T-helper 2 cell treated with Interferon-gamma antibody and Interleukin-4, amounts not matched to agents 5 μg/mL and 100 μg/mL, for 36 hours (primary cell): ENCODE measurements at places on chromosomes 12 and 14.

GRCh38 chr12:131208425-131208824 lies 254.7 kb downstream of the ADGRD1 start:
- DNase-seq, result no peak

- DNase-seq, result no peak
Observed at GRCh38 chr12:1799051-1799881, 21.1 kb upstream of the LRTM2 start.

DNA sequence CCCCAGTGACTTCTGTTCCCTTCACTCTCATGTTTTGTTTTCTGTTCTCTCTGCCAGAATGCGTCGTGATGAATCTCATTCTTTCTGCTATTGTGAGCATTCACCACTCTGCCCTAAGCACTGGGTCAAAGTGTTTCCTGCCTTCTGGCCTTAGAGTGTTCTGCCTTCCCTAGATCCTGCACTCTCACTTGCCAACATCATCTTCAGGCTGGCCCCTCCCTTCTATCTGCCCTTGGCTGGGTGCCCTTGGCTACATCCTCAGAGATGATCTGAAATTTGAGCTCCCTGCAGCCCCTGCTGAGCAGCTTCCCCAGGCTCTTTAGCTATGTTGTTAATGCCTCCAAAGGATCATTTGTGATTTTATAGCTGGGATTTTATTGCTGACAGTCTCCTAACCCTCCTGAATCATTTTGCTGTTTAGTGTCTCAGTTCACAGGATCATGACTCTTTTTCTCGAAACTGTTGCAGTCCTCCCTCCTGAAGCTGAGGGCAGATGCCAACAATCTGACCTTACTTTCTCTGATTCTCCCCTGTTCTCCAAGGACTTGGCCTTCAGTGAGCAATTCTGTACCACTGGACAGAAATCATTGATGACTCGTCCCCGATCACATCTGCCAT lies 4.5 kb downstream of the DHRS2 start:
- no peak for DNase-seq

- DNase-seq, result no peak
Observed at GRCh38 chr12:98870504-98870903, 225.4 kb downstream of the APAF1 start.

DNA sequence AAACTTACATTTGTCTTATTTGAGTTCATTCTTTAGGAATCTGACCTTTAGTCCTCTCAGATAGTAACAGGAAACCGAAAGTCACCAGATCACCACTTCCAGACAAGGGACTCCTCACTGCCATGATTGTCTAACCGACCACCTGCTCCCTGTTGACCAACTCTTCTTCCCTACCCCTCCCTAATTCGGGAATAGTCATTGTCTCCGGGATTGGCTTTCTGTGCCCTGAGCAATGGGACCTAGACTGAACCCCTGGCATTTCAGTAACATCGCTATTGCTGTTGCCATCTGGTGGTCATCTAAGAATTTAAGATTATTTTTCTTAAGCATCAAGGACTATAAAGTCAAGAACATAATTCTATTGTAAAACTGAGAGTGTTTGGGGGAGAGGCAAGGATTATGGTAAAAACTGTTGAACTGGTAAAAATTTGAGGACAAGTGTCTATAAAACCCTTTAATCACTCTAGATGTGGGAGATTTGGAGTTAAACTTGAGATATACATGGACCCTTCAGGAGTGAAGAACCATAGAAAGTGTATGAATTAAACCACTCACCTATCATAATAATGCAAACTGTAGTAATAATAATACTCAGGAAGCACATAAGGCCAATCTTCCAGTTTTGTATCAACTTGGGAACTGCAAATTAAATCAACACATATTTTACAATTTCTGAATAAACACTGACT lies 6.3 kb downstream of the CLEC2A start:
- no peak for DNase-seq

- no peak for DNase-seq
Observed at GRCh38 chr14:72736308-72736707, 157.6 kb downstream of the DPF3 start.

DNA sequence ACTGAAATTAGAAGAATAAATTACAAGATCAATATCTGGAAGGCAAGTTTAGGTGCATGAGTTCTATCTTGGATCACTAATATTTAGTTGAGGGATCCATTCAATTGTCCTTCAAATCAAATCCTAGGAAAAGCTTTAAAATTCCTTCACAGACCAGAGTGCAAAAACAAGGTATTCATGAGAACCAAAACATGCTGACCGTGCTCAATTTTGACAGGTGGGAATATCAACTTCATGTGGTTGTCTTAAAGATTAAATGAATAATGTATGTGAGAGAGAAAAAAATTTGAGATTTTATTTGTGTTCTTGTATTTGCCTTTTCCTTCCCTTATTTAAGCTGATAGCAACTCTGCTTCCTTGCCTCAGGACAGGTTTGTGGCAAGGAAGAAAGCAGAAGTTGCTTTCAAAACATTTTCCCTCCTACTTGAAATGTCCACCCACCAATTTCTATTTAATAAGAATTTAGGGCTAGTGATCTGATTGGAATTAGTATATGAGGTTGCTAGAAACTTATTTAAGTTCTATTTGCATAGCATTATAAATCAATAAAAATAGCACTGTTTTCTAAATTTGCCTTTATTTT lies 4.9 kb upstream of the PPP1R12A start:
- no peak for DNase-seq

GRCh38 chr14:92655419-92656201 lies 92.8 kb downstream of the LGMN start:
- DNase-seq, result no peak

GRCh38 chr12:71142016-71142415 lies 15.8 kb downstream of the TSPAN8 start:
- no peak for DNase-seq

- no peak for DNase-seq
Observed at GRCh38 chr14:30657050-30657449, 34.9 kb downstream of the SCFD1 start.

DNA sequence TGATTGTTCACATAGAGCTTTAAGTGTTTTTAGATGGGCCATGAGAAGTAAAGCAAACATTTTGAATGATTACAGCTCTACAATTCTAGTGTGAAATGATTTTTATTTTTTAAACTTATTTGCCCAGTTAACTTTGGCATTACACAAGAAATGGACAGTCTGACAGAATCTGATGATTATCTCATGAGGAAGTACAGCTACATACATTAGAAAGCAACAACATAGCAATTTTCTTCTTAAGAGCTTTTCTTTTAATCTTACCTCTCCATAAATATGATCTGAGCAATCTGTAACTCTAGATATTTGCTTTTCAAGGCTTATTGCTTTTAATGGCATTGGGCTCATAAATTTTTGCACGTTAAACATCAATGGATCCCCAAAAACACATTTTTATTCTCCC lies 26.5 kb upstream of the PPP1R12A start:
- DNase-seq, result no peak

GRCh38 chr14:88326352-88327103 lies 3.5 kb upstream of the KCNK10 start:
- no peak for DNase-seq

DNA sequence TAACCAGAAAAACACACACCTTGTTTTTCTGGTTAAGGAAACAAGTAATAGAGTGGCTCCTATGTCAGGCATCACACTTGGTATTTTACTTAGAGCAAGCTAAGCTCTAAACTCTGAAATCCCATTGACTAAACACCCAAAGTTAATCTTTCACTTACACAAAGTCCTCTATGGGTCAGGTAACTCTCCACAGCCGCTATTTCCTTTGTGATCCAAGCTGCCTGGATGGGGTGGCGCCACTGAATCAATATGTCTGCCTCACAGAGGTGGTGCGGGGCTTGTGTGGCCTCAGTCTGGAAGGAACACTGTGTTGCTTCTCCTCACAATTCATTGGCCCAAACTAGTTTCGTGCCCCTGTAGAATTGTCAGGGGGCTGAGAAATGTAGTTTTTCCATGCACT lies 160.0 kb upstream of the E2F7 start:
- DNase-seq, result no peak

DNA sequence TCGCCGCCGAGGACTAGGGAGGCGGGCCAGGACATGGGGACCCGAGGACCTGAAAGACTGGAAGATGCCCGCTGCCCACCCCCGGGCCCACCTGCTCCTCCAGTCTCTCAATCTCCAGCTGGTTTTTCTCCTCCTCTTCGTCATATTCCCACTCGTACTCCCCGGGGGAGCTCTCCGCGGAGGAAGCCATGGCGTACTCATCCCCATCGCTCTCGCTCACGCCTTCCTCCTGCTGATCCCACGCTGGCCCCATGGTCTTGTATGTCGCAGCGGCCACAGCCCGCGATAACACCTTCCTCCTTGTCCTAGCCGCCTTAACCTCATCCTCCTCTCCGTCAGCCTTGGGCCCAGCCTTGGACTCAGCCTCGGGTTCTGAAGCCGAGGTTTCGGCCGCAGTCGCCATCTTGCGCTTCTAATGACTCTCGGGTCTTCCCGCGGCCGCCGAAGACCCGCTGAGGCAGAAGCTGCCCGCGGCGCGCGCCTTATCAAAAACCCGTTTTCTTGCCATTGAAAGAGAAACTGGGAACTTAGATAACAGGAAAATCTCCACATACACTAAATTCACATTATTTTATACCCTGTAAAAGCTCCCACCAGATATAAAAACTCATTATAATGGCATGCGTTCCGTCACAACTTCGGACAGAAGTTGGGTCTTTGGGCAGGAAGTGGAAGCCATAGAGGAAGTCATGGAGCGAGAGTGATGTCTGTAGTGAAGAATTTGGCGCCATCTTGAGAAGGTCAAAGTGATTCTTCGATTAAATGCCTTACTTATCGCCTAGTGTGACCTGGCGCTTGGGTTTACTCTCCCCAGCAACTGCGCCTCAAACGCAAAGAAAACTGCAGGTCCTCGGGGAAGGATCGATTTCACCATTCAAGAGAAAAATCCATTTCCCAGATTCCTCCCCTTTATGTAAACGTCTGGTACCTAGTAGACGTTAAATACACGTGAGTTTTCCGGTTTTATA lies at the start of gene SART3:
TSS of gene SART3 (minus strand) at position 422 of the 968 bp plus-strand sequence. CDS start at position 403, 19 bp downstream.
- peak; percentile 79 for DNase-seq

GRCh38 chr12:52813885-52814709 lies at the start of gene KRT4:
Gene KRT4, minus strand, starts transcription at chr12:52814116. Its CDS starts 58 bp downstream, at chr12:52814058.
- DNase-seq, result no peak

- DNase-seq, result no peak
Observed at GRCh38 chr12:9751204-9752144, 9.2 kb downstream of the CD69 start.

DNA sequence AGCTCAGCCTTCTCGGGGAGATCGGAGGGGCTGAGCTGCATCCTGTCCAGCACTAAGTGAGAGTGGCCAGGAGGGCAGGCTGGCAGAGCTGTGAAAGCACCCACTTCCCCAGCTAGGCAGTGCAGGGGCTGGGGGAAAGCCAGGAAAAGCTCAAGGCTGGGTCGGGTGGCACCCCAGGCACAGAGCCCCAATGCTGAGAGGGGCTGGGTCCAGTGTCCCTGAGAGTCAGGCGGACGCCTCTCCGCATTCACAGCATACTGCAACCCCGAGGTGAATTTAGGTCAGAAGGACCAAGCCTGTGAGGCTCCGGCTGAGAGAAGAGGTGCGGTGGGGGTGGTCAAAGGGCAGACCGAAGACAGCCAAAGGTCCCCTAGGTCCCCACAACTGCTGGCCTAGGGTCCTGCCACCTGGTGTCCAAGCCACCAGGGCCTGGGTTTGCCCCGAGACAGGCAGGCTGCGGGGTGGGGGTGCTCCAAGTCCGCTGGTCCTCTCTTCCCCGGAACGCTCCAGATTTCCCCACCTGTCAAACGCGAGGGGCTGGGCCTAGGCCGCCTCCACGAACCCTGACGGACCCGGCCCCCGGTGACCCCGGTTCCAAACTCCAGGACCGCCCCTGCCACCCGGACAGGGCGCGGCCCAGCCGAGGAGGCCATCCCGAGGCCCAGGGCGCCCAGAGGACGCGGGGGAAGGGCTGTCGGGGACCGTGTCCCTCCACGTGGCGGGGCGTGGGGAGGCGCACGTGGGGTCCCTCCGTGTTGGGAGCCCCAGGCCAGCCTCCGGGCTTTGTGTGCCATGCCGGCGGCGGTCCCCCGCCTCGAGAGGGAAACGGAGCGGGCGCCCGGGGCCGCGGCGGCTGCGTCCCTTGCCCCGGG lies 527 bp downstream of the CAMKK2 start:
- DNase-seq, result peak; percentile 10

- DNase-seq, result no peak
Observed at GRCh38 chr14:54366736-54367735, 29.8 kb upstream of the CDKN3 start.
